ENCODE measurements at places on chromosomes 12 and 14.

DNA sequence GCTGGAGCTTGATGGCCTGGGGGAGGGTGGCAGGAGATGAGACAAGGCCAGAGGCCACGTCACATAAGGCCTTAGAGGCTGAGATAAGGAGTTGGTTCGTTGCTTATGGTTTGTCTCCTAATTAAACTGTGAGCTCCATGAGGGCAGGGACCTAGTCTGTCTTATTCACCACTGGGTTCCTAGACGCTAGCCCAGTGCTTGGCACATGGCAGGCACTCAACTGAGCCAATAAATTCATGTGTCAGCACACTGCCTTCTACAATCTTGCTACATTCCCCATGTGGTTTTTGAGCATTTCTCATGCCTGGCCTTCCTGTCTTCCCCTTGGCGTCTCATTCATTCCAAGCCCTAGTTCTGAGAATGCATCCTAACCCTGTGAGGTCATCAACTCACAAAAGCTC is 92.5 kb upstream of the MED13L start:
- DNase-seq = no peak

DNA sequence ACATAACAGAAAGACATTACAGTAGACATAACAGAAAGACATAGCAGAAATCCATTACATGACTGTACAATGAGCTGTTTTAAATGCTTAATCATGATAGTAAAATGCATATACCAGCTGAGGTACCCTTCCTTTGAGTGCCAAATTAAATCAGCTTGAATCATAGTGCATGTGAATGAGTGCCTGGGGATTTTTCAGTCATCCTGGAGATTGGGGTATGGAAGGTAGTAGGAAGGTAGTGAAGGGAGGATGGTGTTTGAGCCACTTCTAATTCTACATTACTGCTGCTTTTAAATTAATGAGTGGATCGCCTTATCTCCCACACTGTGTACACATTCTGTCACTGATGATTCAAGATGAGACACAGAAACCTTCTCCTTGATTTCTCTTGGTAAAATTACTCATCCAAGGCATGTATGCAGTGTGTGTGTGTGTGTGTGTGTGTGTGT is 534.2 kb downstream of the LRFN5 start:
- no peak for DNase-seq

DNA sequence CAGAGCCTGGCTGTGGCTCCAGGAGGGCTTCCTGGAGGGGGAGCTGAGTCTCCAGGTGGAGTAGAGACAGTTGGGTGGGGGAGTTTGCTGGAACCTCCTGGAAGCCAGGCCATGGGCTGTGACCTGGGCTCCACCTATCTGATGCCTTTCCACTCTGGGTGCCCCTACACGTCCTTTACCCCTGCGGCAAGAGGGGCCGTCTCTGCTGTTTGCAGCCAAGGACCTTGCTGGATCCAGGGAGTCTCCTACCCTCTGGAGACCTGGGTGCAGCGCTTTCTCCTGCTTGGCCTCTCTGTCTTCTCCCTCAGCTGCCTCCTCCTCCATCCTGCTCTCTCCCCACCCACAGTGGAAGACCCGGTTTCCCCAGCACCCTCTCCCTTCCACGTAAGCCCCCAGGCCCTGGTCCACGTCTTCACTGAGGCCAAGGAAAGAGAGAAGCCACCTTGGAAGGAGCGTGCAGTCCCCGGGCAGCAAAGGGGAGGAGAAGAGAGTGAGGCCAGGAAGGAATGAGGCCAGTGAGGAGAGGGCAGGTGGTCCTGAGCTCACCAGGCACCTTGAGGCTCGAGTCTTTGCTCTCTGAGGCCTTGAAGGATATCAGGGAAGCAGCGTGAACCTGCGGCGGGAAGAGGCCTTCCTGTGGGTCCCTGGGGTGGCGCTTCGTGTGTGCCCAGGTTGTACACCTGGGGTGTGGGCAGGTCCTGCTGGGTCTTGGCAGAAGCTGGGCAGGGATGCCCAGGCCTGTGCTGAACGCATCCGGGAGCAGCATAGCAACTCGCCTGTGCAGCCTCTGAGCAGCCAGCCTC is 294.3 kb upstream of the RTL1 start:
- no peak for DNase-seq

DNA sequence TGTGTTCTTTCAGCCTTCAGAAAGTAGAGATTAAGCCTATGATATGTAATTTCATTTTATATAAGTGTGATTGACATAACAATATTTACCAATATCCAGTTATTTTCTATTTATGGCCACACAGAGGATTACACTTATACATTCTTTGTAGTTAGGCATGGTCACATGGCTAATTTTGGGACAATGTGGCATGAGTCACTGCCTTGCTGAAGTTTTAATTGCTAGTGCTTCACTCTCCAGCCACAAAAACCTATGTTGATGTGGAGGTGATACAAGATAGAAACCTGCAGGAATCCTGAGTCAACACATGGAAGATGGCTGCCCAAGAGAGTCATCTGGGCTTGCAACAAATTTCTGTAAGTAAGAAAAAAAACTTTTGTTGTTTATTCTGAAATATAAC is 17.0 kb downstream of the CLEC14A start:
- DNase-seq = no peak

DNA sequence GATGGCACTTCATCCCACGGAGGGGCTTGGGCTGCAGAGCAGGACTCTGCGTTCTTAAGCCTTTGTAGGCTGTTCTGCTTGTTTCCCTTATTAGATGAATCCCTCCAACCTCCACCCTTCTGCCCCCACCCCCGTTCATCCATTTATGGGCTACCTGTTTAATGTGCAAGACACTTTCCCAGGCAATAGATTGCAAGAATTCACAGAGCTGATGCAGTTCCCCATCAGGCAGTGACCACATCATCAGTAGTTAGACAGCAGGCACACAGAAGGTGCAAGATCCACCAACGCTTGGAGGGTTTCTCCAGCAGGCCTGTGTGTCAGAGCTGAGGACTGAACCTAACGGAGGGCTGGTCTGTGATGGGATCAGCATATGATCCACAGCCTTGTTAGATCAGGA is 1.2 kb upstream of the C1R start:
- DNase-seq = no peak

- no peak for DNase-seq
Measured at GRCh38 chr14:55697414-55697861, 117.4 kb downstream of the KTN1 start.

- DNase-seq = no peak
Measured at GRCh38 chr14:34782031-34782430, 67.6 kb upstream of the CFL2 start.

DNA sequence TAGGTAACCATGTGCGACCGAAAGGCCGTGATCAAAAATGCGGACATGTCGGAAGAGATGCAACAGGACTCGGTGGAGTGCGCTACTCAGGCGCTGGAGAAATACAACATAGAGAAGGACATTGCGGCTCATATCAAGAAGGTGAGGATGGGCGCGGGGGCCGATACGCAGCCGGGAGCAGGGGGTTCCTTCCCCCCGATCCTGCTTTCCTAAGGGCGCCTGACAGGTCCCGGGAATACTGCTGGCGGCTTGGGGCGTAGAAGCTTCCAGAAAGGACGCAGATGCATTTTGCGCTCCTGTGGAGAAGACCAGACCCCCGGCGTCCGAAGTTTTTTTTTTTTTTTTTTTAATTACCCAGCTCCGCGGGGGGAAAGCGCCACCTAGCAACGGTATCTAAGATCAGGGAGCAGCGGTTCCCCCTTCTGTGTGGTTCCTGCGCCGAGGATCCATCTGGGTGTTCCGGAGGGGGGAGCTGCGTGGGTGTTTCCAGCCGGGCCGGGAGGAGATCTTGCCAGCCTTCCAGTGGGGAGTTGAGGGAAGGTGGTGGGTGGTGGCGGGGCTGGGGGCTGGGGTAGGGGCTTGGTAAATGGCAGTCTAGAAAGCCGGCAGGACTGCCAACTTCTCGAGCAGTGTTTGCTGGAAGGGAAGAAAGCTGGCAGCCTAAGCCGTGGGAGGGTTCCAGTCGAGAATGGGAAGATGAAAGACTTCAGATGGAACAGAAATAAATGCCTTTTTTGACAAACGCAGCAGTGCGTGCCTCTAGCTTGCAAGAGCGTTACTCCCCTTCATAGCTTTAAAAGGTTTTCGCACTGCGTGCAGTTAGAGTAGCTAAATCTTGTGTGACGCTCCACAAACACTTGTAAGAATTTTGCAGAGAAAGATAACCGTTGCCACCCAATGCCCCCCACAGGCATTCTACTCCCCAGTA is 764 bp downstream of the DYNLL1 start:
- no peak for DNase-seq

- DNase-seq = no peak
Measured at GRCh38 chr14:100796946-100797345, 29.0 kb upstream of the MEG3 start.

GRCh38 chr12:78938341-78939084 is 73.9 kb downstream of the SYT1 start:
- DNase-seq = no peak

All from GDM1 (cell line).